ENCODE measurements at places on chromosomes 11 and 22. TPM values are rescaled to one million over a fixed set of nuclear protein-coding genes. Genes with fewer than 3 reads are reported as not detected.
A peak's percentile ranks its signal among the peaks of the same experiment; 100 is the strongest.

- peak overlapping the region; percentile 48 for H3K4me3 ChIP-seq
- peak overlapping the region; percentile 57 for H3K27ac ChIP-seq
- no peak for DNase-seq
- peaks cover 18% of the 10 kb centered on the region for H3K4me1 ChIP-seq
- H3K27me3 ChIP-seq, result no peaks in the 10 kb centered on the region
Measured at GRCh38 chr11:35943309-35943708, 553 bp upstream of the LDLRAD3 start.

GRCh38 chr11:111788051-111788450 lies 21.9 kb upstream of the PPP2R1B start:
- H3K36me3 ChIP-seq, result no peaks in the 10 kb centered on the region
- DNase-seq, result peak; percentile 89
- no peaks in the 10 kb centered on the region for H3K27me3 ChIP-seq
- peak overlapping the region; percentile 69 for H3K27ac ChIP-seq
- H3K4me1 ChIP-seq, result peaks cover 9% of the 10 kb centered on the region

GRCh38 chr11:128964463-128964930 lies 21.8 kb upstream of the TP53AIP1 start:
- DNase-seq, result no peak
- H3K36me3 ChIP-seq, result no peaks in the 10 kb centered on the region
- H3K4me3 ChIP-seq, result no peak overlapping the region
- H3K27ac ChIP-seq, result no peak overlapping the region

DNA sequence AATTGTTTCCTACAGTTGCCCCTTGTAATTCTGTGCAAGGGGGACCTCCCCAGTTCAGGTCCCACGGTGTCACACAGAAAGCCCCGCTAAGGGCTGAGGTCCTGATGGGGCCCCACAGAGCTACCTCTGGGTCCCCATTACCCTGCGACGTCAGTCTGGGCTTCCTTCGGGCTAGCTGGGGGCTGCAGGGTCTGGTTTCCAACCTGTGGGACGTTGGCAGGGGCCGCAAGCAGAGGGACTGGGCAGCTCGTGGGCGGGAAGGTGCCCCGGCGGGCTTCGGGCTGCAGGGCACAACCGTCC lies 698 bp downstream of the SLC37A4 start:
- peaks cover 14% of the 10 kb centered on the region for H3K36me3 ChIP-seq
- peaks cover 28% of the 10 kb centered on the region for H3K4me1 ChIP-seq
- no peak for DNase-seq
- peak overlapping the region; percentile 95 for H3K4me3 ChIP-seq
- peak overlapping the region; percentile 51 for H3K27ac ChIP-seq

DNA sequence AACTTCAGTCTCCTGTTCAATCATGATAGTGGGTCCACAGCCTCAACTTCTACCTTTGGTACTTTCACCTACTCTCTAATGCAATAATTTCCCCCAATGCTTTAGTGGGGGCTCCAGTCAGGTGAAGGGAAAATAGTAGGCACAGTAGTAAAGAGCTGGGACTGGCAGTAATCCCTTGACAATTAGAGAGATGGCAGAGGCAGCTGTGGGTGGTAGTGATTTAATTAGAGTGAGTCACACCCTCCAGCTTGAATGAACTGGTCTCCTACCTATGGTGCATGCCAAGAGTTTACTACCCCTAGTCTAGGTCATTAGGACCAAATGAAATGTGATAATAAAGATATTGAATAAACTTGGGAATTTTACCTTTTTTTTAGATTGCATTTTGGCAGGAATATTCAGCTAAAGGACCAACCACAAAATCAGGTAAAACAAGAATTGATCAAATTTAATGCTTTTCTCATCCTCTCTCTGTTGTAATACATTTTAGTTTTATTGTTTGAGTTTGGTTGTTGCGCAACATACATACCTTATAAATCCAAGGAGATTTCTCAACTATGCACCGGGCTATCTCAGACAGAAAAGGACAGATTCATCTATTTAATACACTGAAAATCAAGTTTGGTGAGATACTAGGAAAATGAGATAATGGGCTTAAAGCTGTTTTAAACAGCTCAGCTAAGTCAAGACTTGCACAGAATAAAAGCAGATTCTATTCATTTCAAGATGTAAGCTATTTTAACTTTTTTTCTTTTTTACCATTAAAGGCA lies 9.0 kb downstream of the PRRG4 start:
- no peaks in the 10 kb centered on the region for H3K27me3 ChIP-seq
- H3K4me1 ChIP-seq, result no peaks in the 10 kb centered on the region
- no peak for DNase-seq
- no peaks in the 10 kb centered on the region for H3K36me3 ChIP-seq
- H3K27ac ChIP-seq, result no peak overlapping the region
- no peak overlapping the region for H3K4me3 ChIP-seq

- H3K27me3 ChIP-seq, result no peaks in the 10 kb centered on the region
- no peaks in the 10 kb centered on the region for H3K36me3 ChIP-seq
- H3K4me1 ChIP-seq, result no peaks in the 10 kb centered on the region
- no peak overlapping the region for H3K4me3 ChIP-seq
Measured at GRCh38 chr11:73622926-73623593, 23.3 kb upstream of the PLEKHB1 start.

DNA sequence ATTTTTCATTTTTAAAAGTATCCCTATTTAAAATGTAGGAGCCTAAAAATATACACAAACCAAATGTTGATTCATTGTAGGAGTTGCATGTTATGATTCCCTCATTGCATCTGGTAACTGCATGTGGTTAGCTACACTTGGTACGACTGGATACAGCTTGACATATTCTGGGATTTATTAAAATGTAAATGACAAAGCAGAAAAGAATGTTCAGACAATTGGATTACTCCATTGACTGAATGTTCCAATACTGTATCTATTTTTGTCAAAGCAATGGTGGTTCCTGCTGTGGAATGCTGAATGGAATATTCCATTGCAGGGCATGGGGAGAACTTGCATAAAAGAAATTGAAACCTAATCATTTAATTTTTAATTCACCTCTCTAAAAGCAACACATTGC lies 30.8 kb downstream of the BLID start:
- H3K4me1 ChIP-seq, result no peaks in the 10 kb centered on the region
- no peak for DNase-seq
- no peaks in the 10 kb centered on the region for H3K27me3 ChIP-seq

The LRRC74B gene
- total RNA-seq, result not detected

The MDK gene
- 5.4 TPM for total RNA-seq

The KRTAP5-11 gene
- not detected for total RNA-seq

The CD6 gene
- 0.37 TPM for total RNA-seq

The BDNF gene
- 8.5 TPM for total RNA-seq

Data from heart left ventricle (tissue), 16 donors.